Immature natural killer cell (primary cell): ENCODE measurements at places on chromosomes 2 and 18.

GRCh38 chr18:22668496-22668895, 250.8 kb upstream of the CTAGE1 start:
- DNase-seq: no peak

DNA sequence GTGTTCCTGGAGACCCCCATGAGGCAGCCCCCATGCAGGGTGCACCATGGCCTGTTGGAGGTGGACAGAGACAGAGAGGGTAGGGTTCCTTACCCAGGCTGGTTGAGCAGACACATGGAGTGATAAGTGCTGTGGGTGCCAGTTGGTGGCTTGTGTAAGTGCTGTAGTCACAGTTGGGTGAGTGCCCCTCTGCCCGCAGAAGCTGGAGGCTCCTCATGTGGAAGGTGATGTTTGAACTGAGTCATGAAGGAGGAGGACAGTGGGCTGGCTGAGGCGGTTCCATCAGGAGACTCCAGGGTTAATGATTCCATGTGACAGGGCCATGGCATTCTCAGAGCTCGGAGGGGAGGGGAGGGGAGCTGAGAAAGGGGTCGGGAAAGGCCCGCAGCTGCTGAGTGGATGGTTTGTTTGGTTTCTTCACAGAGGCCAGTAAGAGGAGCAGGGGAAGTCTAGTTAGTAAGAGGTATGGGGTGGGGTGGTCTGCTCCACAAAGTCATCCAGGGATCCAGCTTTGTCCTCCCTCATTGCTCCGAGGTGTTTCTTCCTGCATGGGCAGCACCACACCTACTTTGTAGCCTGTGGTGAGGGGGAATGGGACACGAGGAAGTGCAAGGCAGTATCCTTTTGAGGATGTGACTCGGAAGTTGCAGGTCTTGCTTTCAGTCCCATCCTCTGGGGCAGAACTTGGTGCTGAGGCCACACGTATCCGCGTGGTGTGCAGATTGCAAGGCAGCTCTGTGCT, 13.6 kb downstream of the IMPA2 start:
- DNase-seq: no peak

- no peak for DNase-seq
Observed at GRCh38 chr2:105969552-105969951, 224.5 kb downstream of the UXS1 start.

DNA sequence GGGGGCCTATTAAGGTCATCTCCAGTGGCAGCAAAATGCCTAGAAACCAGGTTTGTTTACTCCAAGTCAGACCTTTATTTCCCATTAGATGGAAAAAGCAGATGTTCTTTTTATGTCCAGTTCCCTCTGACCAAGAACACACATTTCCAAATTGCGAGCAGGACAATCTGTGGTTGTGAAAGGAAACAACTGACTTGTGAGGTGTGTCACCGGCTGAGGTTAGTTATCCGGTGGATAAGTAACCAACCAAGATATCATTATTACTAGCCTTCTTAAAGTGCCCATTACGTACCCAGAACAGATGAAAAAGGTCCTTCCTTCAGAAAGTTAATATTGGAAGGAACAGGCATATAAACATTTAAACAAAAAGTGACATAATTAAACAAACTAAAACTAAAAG, 112.9 kb downstream of the THADA start:
- peak; percentile 6 for DNase-seq

DNA sequence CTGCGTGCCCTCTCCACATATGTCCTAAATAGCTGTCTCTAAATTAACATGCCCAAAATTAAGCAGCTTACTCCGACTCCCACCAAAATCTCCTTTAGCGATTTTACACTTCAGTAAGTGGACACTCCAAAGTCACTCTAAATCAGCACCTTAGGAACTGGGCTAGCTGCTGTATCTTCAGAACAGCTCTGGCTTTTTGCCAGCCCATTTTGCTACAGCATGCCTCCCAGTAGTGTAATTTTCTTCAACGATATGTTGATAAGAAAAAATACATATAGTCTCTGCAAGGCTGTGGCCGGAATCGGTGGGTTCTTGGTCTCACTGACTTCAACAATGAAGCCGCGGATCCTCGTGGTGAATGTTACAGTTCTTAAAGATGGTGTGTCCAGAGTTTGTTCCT, 291.8 kb upstream of the RGPD4 start:
- no peak for DNase-seq

GRCh38 chr2:216769626-216770025, 74.3 kb upstream of the IGFBP5 start:
- no peak for DNase-seq

DNA sequence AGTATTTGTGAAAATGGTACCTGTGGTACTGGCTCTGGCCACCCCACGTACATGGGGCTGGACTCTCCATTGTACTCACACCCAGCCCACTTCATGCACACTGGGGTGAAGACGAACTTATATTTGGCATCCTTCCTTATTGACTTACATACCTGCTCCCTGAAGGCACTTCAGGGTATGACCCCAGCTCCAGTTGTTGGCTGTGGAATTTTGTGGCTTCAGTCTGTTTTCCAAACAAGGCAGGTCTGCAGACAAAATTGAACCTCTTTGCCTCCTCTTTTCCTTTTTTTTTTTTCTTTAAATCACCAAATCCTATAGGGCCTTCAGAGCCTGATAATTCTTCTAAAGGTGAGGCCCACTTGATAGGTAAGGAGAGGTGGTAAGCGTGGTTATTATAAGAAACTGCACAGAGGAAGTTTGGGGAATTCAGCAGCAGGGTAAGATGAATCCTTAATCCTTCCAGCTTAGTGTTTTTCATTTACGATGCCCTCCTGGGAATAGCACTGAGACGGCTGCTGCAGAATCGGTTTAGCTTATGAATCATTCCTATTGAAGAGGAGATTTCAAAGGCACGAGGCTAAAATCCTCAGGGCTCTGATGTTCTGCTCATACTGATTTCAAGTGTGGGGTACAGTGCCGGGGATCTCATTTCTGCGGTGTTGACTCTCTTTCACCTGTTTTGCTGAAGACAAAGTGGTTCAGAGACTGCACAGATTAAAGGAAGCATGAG, 55.2 kb downstream of the KIF5C start:
- DNase-seq: no peak

GRCh38 chr2:13996527-13996926, 636.0 kb upstream of the LRATD1 start:
- DNase-seq: no peak

DNA sequence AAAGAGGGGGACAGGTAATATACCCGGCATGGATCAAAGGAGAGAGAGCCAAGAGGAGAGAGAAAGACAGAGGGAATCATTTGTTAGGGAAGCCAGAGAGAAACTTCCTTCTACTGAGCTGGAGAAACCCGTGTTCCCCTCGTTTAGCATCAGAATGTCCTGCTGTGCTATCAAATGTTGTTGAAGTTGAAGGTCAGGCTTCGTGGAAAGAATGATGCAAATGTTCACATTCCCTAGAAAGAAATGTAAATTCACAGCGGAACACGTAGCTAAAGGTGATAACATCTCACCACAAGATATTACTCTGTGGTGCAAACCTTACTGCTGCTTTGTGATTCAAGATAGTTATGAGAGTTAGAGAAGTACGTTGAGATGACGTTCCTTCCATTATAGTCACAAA, 258.1 kb downstream of the LNPK start:
- no peak for DNase-seq

DNA sequence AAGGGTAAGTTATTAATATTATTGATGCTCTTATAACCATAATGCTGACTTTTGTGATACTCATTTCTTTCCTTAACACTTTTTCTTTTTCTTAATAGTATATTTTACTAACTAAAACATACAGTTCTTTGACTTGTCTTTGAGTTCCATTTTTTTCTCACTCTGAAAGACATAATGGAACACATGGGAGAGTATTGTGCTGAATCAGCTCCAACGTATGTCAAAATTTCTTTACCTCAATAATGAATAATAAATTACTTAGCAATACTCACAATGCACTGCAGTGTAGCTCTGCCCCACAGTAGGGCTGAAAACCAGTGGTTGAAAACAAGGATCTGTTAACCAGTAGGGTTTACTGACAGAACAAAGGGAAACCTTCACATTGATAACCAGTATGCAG, 40.7 kb downstream of the ACVR1 start:
- DNase-seq: no peak

DNA sequence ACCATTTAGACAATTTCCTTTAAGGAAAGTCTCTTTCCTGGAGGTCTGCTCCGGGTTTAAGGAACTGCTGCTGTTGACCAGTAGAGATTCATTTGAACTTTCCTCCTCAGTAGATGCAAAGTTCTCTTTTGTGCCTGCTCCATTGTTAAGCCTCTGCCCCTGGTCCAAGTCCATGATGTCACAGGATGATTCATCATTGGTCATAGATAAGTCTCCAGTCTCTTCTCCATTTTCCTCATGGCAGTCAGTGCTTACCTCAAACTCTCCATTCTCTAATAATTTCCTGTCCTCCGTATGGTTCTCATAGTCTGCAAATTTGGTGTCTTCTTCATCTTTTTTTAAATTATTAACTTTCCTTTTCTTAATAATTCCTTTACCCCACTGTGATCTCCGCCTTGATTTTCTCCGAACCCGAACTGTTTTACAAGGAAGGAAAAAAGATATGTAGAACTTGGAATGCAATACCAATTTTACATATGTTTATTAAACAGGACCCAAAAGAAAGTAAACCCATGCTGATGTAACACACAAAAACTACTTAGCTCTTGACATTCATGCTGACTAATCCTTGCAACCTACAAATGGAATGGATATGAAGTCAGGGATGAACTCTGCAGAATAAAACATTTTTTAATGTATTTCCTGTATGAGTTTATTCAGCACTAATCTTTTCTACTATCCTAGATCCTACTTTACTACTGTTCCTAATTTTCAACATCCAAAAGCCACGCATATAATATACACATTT, 169.1 kb downstream of the ATAD2B start:
- no peak for DNase-seq

DNA sequence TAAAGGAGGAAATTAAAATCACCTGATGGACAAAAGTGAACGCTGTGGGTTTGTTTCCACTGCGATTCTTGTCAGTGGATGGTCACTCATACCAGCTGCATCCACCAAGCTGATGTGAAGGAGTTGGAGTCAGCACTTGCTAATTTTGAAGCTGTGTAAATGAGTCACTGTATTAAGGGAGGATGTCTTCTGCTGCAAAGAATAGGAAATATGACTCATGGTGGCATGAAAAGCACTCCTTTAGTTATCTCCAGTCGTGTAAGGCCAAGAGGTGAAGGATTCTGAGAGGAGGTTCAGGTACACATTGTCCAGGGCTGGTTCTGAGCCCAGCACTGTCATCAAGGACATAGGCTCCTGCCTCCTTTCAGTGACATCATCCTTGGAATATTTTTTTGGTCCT, 71.7 kb upstream of the SKOR2 start:
- no peak for DNase-seq

DNA sequence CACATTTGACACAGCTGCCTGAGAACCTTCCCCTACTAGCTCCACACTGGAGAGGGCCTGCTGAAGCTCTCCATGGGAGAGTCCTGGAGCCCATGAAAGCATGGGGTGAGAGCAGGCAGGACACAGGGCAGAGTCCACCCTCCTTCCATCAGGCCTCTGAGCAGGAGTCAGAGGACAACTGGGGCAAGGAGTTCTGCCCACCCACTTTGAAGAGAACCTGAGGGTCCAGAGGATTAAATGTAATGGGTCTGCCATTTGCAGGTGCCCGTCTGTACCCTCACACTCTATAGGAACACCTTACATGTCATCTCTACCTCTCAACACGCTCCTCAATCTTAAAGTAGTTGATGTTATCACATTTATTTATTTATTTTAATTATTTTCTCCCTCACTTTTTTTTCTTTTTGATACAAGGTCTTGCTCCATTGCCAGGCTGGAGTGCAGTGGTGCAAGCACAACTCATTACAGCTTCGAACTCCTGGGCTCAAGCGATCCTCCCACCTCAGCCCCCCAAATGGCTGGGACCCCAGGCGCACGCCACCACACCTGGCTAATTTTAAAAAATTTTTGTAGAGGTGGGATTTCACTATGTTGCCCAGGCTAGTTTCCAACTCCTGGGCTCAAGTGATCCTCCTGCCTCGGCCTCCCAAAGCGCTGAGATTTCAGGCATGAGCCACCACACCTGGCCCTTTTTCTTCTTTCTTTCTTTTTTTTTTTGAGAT, 10.2 kb downstream of the ADRA2B start:
- no peak for DNase-seq

- no peak for DNase-seq
Observed at GRCh38 chr18:10310626-10311025, 143.8 kb upstream of the APCDD1 start.

GRCh38 chr2:84273406-84273805, 185.7 kb downstream of the SUCLG1 start:
- DNase-seq: no peak

GRCh38 chr18:8176109-8176508, 433.1 kb upstream of the RAB12 start:
- no peak for DNase-seq

DNA sequence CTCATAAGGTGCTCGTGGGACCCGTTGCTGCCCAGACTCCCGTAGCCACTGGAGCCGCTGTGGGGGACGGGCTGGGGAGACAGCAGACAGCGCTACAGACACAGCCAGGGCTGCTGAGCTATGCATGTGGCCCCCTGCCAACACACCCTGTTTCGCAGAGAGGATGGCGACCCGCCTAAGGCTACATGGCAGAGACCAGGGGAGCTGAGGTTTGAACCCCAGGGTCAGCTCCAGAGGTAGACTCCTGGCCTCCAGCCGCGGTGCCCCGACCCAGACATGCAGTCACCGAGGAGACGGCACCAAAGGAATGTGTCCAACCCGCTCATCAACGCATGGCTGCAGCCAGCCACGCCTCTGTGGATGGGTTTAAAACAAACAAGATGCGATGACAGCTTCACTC, 21.0 kb upstream of the HES6 start:
- no peak for DNase-seq

GRCh38 chr2:32931945-32932709, 14.6 kb upstream of the LTBP1 start:
- no peak for DNase-seq

GRCh38 chr2:24970483-24971285, 1.1 kb downstream of the DNAJC27 start:
- no peak for DNase-seq

- DNase-seq: peak; percentile 34
Observed at GRCh38 chr2:175180701-175181103, 808 bp downstream of the ATP5MC3 start.
